ENCODE measurements at places on chromosomes 12 and 14.

GRCh38 chr12:103687253-103687652 lies 100.2 kb downstream of the STAB2 start:
- no peak for DNase-seq

- DNase-seq: no peak
These were observed 553.9 kb downstream of the VRK1 start for GRCh38 chr14:97350894-97351731.

DNA sequence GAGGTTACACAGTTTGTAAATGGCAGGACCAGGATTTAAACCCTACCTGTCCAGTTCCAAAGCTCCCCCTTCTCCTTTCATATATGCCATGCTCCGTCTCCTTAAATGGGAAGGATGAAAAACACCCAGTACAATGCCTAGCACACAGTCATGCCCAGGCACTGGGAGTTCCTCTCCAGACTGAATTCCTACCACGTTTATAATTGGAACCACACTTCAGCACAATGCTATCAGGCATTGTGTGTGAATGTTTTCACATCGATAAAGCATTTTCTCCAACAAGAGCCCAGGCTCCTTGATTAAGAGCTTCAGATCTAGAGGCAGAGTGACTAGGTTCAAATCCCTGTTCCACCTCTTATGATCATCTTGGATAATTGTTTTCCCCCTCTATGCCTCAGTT lies 2.7 kb upstream of the NUAK1 start:
- no peak for DNase-seq

GRCh38 chr14:78997811-78998210 lies 827.6 kb downstream of the NRXN3 start:
- DNase-seq: no peak

- DNase-seq: no peak
These were observed 11.1 kb downstream of the ERP27 start for GRCh38 chr12:14927267-14927666.
